Activated CD4-positive, alpha-beta T cell treated with anti-CD3 and anti-CD28 coated beads for 36 hours (primary cell): ENCODE measurements at places on chromosomes 3 and 15. TPM values are rescaled to one million over a fixed set of nuclear protein-coding genes. Genes with fewer than 3 reads are reported as not detected.
A peak's percentile ranks its signal among the peaks of the same experiment; 100 is the strongest.

DNA sequence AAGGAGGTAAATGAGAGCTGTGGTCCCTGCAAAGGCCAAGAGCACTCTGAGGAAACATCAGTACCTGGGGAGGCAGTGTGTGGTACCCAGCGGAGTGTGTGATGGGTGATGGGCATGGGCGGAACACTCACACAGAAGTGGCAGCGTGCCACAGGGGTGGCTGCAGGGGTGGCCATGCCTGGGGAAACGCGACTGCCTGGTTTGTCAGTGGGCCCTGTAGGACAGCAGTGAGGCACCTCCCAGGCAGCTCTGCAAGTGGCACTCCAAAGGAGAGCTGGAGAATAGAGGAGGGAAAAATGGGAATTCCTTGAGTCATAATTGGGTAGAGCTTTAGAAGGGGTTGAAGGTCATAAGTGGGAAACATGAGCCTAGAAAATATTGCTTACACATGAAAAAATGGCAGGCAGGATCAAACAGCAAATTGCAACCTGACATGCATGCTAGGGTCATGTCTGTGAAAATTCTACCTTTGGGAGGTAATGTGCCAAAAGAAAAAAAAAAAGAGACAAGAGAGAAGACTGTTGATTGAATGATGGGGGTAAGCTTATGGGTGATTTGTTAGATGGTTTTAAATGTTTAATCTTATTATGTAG, 138.4 kb downstream of the RPLP1 start:
- DNase-seq = no peak

- no peak for DNase-seq
These were observed 737.8 kb downstream of the TUSC7 start for GRCh38 chr3:117447419-117447818.

DNA sequence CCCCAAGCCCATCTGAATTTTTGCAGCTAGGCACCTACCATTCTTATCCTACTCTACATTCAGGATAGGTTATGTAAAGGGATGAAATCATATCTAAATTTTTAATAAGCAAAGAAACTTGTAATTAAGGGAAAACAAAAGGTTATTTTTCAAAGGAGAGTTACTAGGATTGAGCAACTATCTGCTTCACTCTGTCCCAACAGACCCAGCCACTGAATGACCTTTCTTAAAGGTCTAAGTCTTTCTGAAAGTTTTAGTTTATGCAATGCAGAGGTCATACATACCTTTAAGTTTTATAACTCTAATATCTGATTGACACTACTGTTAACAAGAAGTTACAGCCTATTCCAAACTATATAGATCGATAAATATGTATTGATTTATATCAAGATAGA, 209.2 kb upstream of the CTNNB1 start:
- DNase-seq = no peak

- DNase-seq = no peak
These were observed 61.6 kb upstream of the CD200R1L start for GRCh38 chr3:112908252-112908651.

GRCh38 chr15:100291106-100291505, 50.7 kb downstream of the ADAMTS17 start:
- no peak for DNase-seq

DNA sequence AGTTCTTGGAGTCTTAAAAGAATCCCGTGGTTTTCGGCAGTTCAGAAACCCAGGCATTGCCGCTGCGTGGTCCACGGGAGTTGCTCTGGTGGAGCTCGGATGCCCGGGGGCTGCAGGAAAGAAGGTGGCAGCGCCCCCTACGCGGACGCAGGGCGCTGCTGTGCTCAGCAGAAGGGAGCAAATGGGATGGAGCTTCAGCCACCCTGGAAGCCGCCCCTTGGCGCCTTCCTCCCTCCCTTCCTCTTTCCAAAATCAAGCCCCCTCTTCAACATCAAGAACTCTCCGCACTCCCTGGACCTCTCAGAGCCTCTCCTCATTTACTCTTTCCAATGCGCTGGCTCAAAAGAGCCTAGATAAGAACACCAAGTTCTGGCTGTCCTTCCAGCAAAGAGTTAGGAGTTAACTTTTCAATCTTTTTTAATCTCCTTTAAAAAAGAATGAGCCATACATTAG, 880 bp upstream of the CHRNA7 start:
- no peak for DNase-seq

DNA sequence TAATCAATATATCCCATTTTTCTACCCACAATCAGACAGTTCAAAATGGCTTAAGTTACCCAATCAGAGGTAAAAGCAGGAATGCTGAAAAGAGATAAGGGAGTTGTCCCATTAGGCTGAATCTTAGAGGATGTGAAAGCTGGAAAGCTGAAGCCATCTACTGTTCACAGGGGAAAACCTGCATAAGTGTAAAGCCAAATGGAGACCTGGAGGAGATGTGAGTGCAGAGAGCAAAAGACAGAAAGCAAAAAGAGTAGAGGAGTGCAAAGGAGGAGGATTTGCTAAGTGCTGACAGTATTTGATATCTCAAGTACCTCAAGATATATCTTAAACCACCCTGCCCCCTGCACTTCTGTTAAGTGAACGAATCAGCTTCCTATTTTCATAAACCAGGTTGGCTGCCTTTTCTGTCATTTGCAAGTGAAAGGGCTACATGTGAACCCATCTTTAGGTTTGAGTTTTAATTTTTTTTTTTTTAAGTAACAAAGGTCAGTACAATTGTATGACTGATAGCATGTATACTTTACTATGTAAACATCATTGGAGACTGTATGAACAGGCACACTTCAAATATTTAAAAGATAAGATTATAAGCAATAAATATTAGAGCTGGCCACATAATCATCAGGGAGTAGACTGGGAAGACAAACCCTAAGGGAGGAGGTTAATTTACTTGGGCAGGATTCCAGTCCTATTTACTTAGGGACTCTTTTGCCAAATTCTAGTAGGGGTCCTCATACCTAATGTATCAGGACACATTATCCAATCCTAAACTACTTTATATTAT, 22.8 kb upstream of the P2RY1 start:
- no peak for DNase-seq

DNA sequence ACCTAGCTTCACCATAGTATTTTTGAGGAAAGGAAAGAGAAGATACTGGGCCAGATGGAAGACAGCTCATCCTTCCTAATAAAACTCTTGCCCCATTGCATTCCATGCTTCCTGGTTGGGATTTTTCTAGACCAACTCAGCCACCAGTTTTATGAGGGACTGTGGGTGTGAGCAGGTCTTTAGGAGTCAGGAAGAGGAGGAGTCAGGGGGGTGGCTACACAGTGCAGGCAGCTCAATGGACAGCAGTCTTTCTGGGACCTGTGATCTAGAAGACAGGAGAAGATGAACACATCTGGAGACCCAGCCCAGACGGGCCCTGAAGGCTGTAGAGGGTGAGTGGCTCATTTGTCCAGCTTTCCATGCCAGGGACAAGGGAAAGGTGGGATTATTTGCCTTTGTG, at the start of gene NOX5:
NOX5 (plus strand) TSS at position 242 of the 400 bp plus-strand sequence; CDS start at position 283, 41 bp downstream.
- DNase-seq = no peak

DNA sequence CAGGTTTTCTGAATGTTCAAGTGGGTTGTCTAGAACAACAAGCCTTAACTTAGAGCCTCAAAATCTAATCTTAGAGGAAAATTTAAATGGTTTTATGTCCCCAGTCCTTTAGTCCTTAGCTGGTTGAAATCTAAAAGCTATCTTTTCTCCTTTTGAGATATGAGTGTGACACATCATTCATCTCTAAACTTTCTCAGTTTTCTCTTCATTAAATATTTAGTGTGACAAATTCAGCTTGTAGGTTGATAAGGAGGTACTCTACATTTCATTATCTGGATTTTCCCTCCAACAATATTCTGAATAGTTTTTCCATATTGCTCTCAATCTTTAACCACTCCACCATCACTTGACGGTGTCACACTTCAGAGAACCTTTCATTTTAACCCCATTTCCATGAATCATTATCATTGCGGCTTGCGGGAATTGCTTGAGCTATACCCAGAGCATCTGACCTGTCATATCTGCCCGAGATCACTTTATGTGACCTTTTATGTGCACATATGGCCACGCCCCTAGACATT, 16.1 kb upstream of the ATP8B4 start:
- DNase-seq = peak; percentile 80

DNA sequence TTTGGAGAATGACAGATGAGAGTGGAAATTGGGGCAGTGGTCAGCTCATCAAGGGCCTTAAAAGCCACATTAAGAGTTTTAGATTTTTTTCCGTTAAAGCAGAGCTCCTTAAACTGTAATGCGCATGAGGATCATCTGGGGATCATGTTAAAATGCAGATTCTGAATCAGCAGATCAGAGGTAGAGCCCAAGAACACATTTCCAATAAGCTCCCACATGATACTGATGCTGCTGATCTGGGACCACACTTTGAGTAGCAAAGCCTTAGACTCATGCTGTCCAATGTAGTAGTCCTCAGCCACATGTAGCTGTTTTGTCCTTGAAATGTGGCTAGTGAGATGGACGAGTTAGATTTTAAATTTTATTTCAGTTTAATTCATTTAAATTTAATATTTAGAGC, 26.3 kb upstream of the POMGNT2 start:
- DNase-seq = no peak

- DNase-seq = no peak
These were observed 59.1 kb downstream of the RGMA start for GRCh38 chr15:93029836-93030429.

DNA sequence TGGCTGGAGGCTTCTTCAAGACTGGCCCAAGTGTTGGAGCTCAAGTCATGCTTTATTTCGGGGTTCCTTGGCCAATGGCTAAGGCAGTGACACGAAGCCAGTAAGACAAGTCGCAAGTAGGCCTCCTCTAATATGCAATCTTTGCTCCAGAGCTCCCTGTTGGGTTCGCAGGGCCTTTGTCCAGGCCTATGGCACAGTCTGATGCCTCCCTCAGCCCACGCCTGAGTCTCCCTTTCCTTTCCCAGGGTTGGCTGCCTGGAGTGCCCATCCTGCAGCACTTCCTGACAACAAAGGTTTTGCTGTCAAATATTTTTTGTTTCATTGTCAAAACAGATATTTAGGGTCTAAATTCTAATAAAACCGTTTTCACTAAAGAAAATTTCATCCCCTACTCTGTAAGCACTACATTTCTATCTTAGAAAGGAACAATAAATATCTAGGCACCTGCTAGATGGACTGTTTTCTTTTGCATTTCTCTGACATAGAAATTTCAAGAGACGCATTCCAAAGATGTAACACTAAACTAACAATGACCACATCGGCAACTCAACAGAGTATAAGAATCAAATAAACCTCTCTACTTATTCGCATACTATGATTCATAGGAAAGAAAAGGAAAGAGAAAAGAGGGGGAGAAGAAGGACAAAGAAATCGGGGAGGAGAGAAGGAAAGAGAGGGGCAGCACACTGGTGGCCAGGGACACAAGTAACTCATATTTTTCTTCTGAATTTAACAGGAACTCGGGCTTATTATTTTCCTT, 393.1 kb upstream of the ATP11B start:
- DNase-seq = no peak

DNA sequence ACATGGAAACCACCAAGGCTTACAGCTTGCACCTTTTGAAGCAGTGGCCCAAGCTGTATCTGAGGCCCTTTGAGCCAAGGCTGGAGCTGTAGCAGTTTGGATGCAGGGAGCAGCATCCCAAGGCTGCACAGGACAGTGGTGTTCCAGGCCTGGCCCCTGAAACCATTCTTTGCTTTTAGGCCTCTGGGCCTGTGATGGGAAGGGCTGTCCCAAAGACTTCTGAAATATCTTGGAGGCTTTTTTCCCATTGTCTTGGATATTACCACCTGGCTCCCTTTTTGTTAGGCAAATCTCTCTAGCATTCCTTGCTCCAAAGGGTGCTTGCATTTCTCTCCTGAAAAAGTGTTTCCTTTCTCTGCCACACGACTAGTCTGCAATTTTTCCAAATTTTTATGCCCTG, 302.8 kb upstream of the MDFIC2 start:
- DNase-seq = no peak

- DNase-seq = no peak
These were observed 645.2 kb upstream of the EPHA6 start for GRCh38 chr3:96169111-96169766.

DNA sequence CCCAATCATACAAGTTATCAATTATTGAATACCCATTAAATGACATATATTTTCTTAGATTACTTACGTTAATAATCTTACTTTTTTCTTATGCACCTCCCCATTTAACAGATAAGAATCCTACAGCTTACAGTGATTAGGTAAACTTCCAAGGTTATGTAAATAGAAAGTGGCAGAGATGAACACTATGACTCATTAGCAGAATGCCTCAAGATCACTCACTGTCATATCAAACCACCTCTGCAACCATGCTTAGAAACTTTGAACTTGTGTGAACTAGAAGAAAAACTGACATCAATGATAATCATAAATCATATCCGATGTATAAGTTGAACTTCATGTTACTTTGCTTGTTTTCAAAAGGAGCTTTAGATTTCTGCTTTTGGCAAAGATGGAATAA, 911.6 kb upstream of the ARPP21 start:
- DNase-seq = no peak

DNA sequence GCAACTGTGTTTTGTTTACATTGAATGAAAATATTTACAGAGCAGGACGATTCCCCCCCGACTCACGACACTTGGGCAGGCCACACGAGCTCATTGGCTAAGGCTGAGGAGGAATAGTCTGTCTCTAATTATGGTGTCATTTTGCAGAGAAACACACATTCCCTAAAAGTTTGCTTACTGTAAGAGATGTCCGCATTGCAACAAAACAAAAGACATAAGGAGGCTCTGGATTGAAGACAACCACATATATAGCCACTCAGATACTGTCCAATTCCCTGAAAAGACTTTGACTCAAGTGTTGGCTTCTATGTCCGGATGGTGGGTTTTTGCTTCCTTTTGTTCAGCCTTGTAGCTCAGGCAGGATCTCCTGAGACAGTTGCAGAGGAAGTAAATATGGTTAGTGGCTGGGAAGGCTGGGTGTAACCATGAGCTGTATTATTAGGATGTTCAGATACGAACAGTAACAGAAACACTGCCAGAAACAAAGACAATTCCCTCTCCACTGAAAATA, 170.4 kb downstream of the KLHL25 start:
- no peak for DNase-seq

GRCh38 chr3:145681181-145681580, 479.8 kb downstream of the PLOD2 start:
- no peak for DNase-seq

DNA sequence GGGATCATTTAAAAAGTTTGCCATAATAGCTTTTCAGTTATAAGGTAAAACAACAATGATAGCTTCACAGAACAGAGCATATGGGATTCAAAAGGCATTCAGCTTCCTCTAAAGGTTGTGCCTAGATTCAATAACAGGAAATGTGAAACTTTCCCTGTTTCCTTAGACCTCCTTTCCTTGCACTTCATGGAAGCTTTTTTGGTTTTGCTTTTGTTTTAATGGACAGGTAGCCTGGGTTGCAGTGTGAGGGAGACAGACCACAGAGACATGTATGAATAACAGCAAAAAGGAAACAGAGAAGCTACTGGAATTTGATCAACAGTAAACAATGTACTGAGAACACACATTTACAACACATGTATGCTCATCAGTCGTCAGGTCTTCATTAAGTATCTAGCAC, 2.3 kb upstream of the TNFAIP8L3 start:
- no peak for DNase-seq

RPS27L gene
- 117 TPM for total RNA-seq

IL17RB gene
- 0.69 TPM for total RNA-seq

TOMM70 gene
- total RNA-seq = 54.1 TPM

PSMD6 gene
- total RNA-seq = 109 TPM

GASK1A gene
- not detected for total RNA-seq

GP9 gene
- total RNA-seq = not detected

GPR149 gene
- not detected for total RNA-seq
